ENCODE measurements at places on chromosomes 6 and 20. TPM values are rescaled to one million over a fixed set of nuclear protein-coding genes. Genes with fewer than 3 reads are reported as not detected.

The PRL gene
- total RNA-seq = not detected

- no peaks in the 10 kb centered on the region for H3K36me3 ChIP-seq
- H3K27ac ChIP-seq = no peak overlapping the region
- H3K4me3 ChIP-seq = no peak overlapping the region
- no peaks in the 10 kb centered on the region for H3K27me3 ChIP-seq
- no peak for DNase-seq
Observed at GRCh38 chr6:111747396-111747795, 125.9 kb downstream of the FYN start.

The CYB5R4 gene
- total RNA-seq = 7.8 TPM

GRCh38 chr6:118625833-118626232 is 25.6 kb downstream of the CEP85L start:
- no peak overlapping the region for H3K4me3 ChIP-seq
- H3K36me3 ChIP-seq = no peaks in the 10 kb centered on the region
- H3K27me3 ChIP-seq = no peaks in the 10 kb centered on the region
- no peak overlapping the region for H3K27ac ChIP-seq
